ENCODE measurements at places on chromosomes 2 and 18. TPM values are rescaled to one million over a fixed set of nuclear protein-coding genes. Genes with fewer than 3 reads are reported as not detected.

The SPR gene
- 46.5 TPM for total RNA-seq

The FECH gene
- 39.8 TPM for total RNA-seq

The SCTR gene
- total RNA-seq, result not detected

The ASPRV1 gene
- total RNA-seq, result 0.09 TPM

The BCL2 gene
- total RNA-seq, result 2.2 TPM

The TUBA4A gene
- total RNA-seq, result 5.2 TPM

The KYNU gene
- total RNA-seq, result not detected

The FZD7 gene
- total RNA-seq, result 0.85 TPM

The FANCL gene
- 11.3 TPM for total RNA-seq
